ENCODE measurements at places on chromosomes 6 and 20.

DNA sequence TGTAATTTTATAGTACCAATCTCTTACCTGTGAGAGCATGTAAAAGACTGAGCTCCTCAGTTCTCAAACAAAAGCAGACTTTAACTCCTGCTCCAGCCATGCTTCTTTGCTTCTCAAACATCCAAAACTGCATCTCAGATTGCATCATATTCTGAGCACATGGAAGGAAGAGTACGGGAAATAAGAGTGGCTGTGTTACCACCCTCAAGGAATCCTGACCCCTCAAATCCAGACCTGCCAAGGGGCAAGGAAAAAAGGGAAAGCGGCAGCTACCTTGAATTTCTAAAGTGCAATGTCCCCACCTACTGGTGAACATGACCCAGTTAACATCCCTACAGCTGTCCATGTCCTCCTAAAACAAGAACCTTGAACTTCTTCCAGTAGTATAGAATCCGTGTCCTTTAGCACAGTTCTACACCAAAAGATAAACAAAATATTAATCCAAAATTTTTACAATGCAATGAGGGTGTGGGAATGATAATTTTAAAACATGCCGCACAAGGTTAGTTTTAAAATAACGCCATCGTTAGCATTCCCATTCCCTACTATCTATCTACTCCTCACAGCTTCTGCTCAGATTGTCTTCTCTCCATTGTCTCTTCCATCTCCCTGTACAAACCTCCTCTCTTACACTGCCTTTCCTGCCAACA is 34.1 kb upstream of the HLA-DQB1 start:
- DNase-seq = no peak

DNA sequence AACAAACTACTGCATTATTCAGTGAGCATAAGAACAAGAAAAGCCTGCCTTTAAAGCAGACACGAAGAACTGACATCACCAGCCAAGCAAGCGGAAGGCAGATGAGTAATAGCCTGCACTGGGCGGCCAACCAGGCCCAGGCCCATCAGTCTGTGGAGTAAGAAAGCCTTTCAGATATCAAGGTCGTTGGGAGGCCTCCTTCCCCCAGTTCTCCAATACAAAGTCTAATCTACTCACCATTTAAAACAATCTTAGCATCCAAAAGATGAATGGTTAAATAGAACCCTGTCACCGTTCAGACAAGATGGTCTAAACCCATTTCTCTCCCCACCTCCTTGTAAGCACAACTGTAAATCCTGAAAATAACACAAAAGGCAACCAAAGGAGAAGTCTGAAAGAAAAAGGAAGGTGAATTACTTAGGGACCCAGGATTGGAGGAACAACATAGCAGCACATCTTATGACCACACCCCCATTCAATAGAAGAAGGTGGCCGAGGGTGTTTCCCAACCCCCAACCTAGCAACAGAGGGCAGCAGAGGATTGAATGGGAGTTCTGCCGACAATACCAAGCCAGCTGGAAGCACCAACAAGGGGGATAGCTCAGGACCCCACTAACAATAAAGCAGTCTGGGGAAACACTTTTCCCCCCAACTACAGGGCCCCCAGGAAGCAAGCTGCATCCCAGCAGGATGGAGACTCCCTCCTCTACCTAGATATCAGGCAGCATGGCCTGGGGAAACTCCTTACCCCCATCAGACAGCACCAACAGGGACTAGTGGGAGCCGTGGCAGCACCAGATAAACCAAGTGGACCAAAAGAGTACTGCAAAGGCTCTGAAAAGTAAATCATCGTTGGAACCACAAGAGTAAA is 67.9 kb downstream of the ZHX3 start:
- DNase-seq = no peak

DNA sequence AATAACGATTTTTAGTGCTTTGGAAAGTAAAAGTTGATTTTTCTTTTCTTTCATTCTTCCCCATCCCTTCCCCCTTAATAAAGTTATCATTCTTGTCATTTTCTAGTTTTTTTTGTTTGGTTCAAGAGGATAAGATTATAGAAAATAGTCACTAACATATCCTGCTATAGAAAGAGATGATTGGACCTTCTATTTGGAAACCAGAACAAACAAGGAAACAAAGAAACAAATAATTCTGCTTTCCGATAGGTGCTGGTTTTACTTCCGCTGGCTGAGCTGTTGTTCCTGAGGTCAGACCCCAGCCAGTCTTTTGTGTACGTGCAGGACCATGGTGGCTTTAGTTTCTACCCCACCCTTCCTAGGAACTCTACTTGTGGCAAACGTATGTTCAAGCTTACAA is at the start of gene CDH26:
CDH26 (plus strand) TSS at position 301 of the 400 bp plus-strand sequence. CDS start 304 bp downstream, outside the sequence.
- DNase-seq = no peak

- DNase-seq = no peak
Measured at GRCh38 chr20:44080064-44080463, 106.9 kb downstream of the JPH2 start.

- DNase-seq = no peak
Measured at GRCh38 chr6:43997345-43997677, 129.9 kb downstream of the MRPL14 start.

DNA sequence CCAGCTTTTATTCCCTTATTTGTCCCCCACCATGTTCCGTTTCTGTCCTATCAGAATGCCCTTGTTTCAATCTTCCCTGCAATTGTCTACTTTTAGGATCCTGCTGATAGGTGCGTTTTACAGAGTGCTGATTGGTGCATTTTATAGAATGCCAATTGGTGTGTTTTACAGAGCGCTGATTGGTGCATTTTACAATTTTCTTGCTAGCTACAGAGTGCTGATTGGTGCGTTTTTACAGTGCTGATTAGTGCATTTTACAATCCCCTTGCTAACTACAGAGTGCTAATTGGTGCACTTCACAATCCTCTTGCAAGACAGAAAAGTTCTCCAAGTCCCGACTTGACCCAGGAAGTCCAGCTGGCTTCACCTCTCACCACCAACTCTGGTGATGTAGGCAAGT is 161.6 kb upstream of the CDYL start:
- DNase-seq = no peak

DNA sequence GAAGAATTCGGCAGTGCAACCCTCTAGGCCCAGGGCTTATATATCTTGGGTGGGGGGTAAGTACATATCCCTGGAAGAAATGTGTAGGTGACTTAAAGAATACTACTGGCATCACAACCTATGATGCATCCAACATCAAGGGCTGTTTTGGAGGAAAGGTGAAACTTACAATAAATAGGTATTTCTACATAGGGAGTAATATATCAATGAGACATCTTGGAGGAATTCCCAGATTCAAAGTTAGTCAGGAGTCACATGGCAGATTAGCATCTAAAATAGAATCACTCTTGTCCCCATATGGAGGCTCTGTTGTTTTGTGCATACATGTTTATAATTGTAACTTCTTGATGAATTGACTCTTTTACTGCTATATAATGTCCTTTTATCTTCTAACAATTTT is 375.5 kb downstream of the PAX1 start:
- DNase-seq = no peak

GRCh38 chr6:109999740-110000139 is 21.6 kb downstream of the GPR6 start:
- no peak for DNase-seq

GRCh38 chr20:56809668-56810067 is 180.6 kb downstream of the TFAP2C start:
- no peak for DNase-seq

- no peak for DNase-seq
Measured at GRCh38 chr20:7818477-7818876, 121.8 kb downstream of the HAO1 start.

- DNase-seq = no peak
Measured at GRCh38 chr6:161838306-161839035, 564.6 kb upstream of the AGPAT4 start.
